Upper lobe of right lung (tissue), 1 donor: ENCODE measurements at places on chromosomes 5 and 9. TPM values are rescaled to one million over a fixed set of nuclear protein-coding genes. Genes with fewer than 3 reads are reported as not detected.
A peak's percentile ranks its signal among the peaks of the same experiment; 100 is the strongest.

The SH3RF2 gene
- total RNA-seq: 12.4 TPM

GRCh38 chr9:95036676-95037075, 280.8 kb downstream of the FANCC start:
- DNase-seq: no peak

The MYMK gene
- total RNA-seq: not detected

- no peak for DNase-seq
These were observed 1.2 kb upstream of the AJM1 start for GRCh38 chr9:136840877-136841645.

The CSNK1A1 gene
- 191 TPM for total RNA-seq

DNA sequence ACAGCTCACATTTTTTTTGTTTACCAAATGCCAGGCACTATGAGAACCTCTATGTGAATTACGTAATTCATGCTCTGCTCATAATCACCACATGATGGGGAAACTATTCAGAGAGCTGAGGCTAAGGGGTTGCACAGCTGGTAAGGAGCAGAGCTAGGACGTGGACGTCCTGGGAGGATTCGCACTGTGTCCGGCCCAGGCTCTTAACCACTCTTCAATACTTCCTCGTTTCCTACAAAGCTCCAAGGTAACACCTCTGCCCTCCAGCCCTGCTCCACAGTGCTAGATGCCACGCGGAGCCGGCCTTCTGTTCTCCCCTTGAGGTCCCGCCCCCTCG, 8.7 kb downstream of the PHF19 start:
- no peak for DNase-seq

DNA sequence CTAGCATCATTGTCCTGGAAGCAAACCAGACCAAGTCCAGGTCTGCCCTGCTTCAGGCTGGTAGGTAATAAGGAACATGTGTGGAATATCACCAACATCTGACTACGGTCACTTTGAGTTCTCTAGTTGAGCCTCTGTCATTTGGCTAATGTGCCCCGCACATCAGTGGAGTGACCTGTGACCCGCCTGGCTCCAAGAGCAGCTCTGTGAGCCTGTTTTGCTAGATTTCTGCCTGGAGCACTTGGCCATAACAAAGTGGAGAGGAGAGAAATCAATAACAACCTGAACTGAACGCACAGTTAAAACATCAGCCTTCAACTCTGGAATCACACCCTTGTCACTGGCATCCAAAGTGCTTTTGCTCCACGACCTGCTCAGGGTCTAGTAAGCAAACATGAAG, 115.7 kb downstream of the PPP2R2B start:
- DNase-seq: no peak

GRCh38 chr5:107539726-107540330, 130.9 kb downstream of the EFNA5 start:
- no peak for DNase-seq

The BHMT gene
- total RNA-seq: not detected

- DNase-seq: no peak
These were observed 259.6 kb downstream of the CDH12 start for GRCh38 chr5:22593592-22593991.

- no peak for DNase-seq
These were observed 80.8 kb downstream of the ARRDC3 start for GRCh38 chr5:91302305-91302704.

The AK8 gene
- 0.55 TPM for total RNA-seq

DNA sequence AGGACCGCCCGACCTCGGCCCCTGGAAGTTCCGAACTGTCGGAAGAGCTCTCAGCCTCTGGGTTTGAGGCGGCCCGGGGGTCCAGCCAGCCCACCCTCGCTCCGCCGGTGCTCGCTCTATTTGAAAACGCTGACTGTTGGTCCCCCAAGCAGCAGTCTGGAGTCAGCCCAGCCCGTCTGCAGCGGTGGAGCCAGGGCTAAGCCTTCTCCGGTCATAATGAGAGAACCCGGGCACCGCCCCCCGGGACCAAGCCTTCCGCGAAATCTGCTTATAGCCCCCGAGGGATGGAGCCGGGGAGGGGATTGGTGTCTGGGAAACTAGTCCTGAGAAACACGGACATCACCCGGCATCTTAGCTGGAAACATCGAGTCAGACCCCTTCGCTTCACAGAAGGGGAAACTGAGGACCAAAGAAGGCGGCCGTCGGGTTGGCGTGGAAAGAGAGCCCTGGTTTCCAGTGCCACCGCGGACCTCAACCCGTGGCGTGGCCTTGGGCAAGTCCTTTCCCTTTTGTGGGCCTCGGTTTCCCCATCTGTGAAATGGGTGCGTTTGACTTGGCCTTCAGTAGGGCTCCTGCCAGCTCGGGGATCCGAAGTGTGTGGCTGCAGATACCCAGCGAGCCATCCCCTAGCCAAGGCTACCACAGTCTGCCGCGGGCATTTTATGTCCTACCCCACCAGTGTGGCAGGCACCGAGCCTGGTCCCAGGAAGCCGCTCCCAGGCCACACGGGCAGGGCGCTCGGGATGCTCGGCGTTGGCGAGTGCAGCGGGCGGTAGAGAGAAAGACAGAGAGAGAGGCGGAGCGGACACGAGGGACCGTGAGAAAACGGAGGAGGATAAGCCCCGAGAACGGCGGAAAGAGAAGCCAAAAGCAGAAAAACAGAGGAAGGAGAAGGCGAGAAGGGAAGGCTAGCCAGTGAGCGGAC, 857 bp downstream of the ADAM19 start:
- no peak for DNase-seq

DNA sequence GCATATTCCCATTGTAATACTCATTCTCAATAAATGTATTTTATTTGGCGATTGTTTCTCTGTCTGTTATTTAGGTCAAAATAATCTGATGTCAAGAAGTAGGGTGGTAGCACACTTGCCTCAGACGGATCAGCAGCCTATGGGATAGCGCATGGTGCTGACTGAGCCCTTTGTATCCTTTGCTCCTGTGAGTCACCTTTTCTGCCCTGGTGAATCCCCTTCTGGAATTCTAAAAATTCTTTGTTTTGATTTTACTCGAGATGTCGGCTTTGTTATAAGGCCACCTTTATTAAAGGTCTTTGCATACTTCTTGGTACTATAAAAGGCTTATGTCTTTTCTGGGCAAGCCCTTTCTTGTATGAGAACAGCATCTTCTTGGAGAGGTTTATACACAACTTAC, 1187.8 kb downstream of the CDH9 start:
- DNase-seq: no peak

The GPSM1 gene
- total RNA-seq: 27.3 TPM

- DNase-seq: peak; percentile 68
These were observed 144.5 kb upstream of the TNC start for GRCh38 chr9:115262477-115262876.
